Upper lobe of right lung (tissue), 1 donor: ENCODE measurements at places on chromosomes 12 and 14. TPM values are rescaled to one million over a fixed set of nuclear protein-coding genes. Genes with fewer than 3 reads are reported as not detected.

GRCh38 chr14:39241637-39242036, 7.9 kb downstream of the MIA2 start:
- DNase-seq: no peak
- no peak overlapping the region for H3K27ac ChIP-seq

DNA sequence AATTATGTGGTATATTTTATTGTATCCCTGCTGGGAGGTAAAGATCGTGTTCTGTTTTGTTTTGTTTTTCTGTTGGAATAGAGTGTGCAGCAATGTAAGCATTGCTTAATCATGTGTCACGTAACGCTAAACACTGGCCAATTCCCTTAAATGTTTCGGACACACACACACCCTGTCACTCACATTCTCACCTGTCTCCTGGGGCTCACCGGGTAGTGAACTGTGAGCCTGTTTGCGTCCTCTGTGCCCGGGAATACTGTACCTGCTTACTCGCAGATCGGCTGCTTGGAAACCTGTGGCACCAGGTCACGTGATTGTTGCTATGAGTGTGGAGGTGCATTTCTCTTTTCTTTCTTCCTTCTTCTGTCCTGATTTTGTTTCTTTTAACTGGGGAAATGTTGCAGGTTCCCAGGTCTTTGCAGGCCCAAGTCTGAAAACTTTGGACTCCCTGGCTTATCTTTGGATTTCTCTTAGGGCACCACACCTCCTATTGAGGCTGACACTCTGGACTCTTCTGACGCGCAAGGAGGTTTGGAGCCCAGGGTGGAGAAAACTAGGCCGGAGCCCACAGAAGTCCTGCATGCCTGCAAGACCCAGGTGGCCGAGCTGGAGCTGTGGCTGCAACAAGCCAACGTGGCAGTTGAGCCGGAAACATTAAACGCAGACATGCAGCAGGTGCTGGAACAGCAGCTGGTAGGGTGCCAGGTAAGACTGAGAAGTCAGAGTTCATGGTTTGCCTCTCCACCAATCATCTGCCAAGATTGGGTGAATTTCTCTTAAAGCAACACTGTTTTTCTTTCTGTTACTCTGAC, 181.1 kb downstream of the ESR2 start:
- H3K27ac ChIP-seq: no peak overlapping the region
- peaks cover 13% of the 10 kb centered on the region for H3K36me3 ChIP-seq
- no peak overlapping the region for H3K4me3 ChIP-seq
- H3K4me1 ChIP-seq: no peaks in the 10 kb centered on the region

DNA sequence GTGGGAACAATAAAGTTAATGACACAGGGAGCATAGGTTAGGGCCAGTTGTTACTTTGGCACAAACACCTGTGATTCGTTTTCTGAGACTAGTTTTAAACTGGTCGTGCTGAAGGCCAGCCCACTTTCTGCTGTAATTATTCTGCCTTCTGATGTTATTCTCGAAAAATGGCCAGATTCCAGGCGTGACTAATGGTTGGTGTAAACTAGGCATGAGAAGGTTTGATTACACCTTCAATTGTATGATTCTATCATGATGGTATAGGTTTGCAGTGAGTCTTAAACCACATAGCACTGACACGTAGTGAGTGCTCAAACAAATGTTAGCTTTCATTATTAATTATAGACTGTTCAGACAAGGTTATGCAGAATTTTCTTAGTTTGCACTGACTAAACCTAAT, 39.0 kb downstream of the CKB start:
- H3K36me3 ChIP-seq: peaks cover 81% of the 10 kb centered on the region
- no peak overlapping the region for H3K27ac ChIP-seq
- H3K27me3 ChIP-seq: no peaks in the 10 kb centered on the region
- H3K4me3 ChIP-seq: no peak overlapping the region
- no peak for DNase-seq

DNA sequence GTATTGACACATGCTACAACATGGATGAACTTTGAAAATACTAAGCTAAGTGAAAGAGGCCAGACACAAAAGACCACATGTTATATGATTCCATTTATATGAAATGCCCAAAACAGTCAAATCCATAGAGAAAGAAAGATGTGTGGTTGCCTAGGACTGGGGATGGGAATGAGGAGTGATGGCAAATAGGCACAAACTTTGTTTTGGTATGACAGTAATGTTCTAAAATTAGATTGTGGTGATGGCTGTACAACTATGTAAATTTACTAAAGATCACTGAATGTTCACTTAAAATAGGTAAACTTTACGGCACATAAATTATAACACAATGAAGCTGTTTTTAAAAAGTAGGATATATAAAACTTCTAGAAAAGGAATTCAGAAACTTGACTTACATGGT, 41.7 kb downstream of the PPP1R13B start:
- no peak for DNase-seq
- peaks cover 7% of the 10 kb centered on the region for H3K4me1 ChIP-seq
- no peak overlapping the region for H3K27ac ChIP-seq
- no peaks in the 10 kb centered on the region for H3K27me3 ChIP-seq

DNA sequence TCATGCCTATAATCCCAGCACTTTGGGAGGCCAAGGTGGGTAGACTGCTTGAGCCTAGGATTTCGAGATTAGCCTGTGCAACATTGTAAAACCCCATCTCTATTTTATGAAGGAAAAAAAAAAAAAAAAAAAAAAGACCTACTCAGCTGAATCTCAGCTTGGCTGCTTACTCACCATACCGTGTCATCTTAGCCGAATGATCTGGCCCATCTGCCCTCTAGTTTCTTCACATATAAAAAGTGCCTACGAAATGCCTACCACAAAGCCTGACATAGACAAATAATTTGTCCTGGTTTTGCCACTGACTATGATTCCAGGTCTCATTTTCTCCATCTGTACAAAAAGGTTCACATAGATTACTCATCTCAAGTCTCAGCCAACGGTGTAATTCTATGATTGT, 10.1 kb downstream of the DIABLO start:
- no peak for DNase-seq
- no peaks in the 10 kb centered on the region for H3K4me1 ChIP-seq
- peaks cover 95% of the 10 kb centered on the region for H3K36me3 ChIP-seq
- no peak overlapping the region for H3K4me3 ChIP-seq
- H3K27me3 ChIP-seq: no peaks in the 10 kb centered on the region
- no peak overlapping the region for H3K27ac ChIP-seq

- no peak overlapping the region for H3K4me3 ChIP-seq
- no peaks in the 10 kb centered on the region for H3K36me3 ChIP-seq
- no peak for DNase-seq
- no peaks in the 10 kb centered on the region for H3K4me1 ChIP-seq
- peaks cover 51% of the 10 kb centered on the region for H3K27me3 ChIP-seq
- H3K27ac ChIP-seq: no peak overlapping the region
Measured at GRCh38 chr12:106672314-106673025, 89.7 kb downstream of the RFX4 start.

- DNase-seq: no peak
- no peak overlapping the region for H3K27ac ChIP-seq
- no peaks in the 10 kb centered on the region for H3K27me3 ChIP-seq
- no peaks in the 10 kb centered on the region for H3K4me1 ChIP-seq
- H3K4me3 ChIP-seq: no peak overlapping the region
Measured at GRCh38 chr14:65594153-65594881, 181.8 kb downstream of the FUT8 start.

- no peak for DNase-seq
- peaks cover 80% of the 10 kb centered on the region for H3K27me3 ChIP-seq
- peak overlapping the region; percentile 54 for H3K4me3 ChIP-seq
- H3K36me3 ChIP-seq: no peaks in the 10 kb centered on the region
- H3K4me1 ChIP-seq: no peaks in the 10 kb centered on the region
Measured at GRCh38 chr14:37587131-37587803, 7.8 kb downstream of the FOXA1 start.

DNA sequence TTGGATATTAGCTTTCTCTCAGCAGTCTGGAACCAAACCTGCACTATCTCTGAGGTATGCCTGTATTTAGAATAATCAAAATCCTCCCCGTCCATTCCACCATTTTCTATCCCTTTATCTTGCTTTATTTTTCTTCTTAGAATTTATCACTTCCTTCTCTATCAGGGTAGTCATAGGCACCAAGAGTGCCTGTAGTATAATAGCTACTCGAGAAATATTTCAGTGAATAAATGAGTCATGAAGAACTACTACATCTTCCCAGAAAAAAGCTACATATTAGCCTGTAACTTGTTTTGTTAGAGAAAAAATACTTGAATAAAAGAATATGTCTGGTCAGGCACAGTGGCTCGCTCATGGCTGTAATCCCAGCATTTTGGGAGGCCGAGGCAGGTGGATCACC, 4.3 kb downstream of the SLC2A14 start:
- peaks cover 4% of the 10 kb centered on the region for H3K4me1 ChIP-seq
- DNase-seq: no peak
- no peaks in the 10 kb centered on the region for H3K36me3 ChIP-seq
- H3K27me3 ChIP-seq: peaks cover 21% of the 10 kb centered on the region
- H3K27ac ChIP-seq: no peak overlapping the region
- no peak overlapping the region for H3K4me3 ChIP-seq

DNA sequence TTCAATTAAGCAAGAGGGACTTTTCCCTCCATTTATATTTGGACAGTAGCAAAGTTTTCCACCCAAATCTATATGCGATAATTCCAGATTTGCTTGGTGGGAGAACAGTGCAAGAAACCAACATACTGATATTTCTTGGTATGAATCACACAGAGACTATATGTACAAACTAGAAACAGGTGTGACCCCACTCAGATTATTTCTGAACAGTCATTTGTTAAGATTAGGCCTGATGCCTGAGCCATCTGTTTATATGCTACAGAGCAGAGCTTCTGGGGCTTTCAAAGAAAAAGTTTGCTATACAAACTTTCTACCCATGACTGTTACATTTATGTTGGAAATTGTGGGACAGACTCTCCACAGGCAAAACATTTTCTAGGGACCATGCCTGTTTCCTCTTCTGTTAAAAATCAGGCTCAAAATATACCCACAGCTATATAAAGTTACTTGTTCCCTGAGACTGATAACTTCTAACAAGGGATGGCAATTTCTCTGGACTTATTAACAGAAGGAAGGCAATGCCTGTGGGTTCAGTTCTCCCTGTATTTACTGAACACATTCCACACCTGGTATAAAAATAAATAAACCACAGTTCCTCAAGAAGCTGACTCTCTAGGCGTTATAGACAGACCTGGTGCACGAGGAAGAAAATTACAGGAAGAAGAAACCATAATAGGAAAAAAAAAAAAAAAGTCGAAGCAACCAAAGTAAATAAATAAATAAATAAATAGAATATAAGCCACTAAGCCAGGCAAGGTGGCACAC, 8.0 kb downstream of the PTPN21 start:
- peaks cover 21% of the 10 kb centered on the region for H3K36me3 ChIP-seq
- H3K4me3 ChIP-seq: no peak overlapping the region
- DNase-seq: no peak
- no peak overlapping the region for H3K27ac ChIP-seq
- peaks cover 9% of the 10 kb centered on the region for H3K4me1 ChIP-seq
- no peaks in the 10 kb centered on the region for H3K27me3 ChIP-seq

The OTX2 gene
- total RNA-seq: not detected

The NKX2-1 gene
- 177 TPM for total RNA-seq

The AVPR1A gene
- 1.7 TPM for total RNA-seq

The PAN2 gene
- total RNA-seq: 84.4 TPM
